ENCODE measurements at places on chromosomes 12 and 14.
A peak's percentile ranks its signal among the peaks of the same experiment; 100 is the strongest.

DNA sequence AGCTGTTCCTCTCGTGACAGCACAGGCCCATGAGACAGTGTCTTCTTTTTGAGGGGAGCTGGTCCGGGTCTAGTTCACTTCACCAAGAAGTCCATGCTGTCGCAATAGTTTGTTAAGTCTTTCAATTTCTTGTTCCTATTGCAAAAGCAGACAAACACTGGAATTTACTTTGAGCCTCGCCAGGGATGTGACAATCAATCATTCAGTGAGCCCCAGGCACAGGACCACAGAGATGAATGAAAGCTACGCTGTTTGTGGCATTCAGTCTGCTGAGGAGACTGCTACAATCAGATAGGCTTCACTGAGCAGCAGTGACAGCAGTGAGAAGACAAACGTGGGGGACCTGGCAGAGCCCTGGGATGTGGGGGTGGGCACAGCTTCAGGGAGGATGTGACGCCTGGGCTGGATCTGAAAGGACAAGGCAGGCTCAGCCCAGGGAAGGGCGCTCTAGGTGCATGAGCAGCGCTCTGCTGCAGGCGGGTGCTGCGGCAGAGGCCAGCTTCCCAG lies 35.5 kb downstream of the TCTN1 start:
- peak; percentile 70 for DNase-seq

- DNase-seq = no peak
Measured at GRCh38 chr12:11812241-11812585, 162.7 kb downstream of the ETV6 start.

DNA sequence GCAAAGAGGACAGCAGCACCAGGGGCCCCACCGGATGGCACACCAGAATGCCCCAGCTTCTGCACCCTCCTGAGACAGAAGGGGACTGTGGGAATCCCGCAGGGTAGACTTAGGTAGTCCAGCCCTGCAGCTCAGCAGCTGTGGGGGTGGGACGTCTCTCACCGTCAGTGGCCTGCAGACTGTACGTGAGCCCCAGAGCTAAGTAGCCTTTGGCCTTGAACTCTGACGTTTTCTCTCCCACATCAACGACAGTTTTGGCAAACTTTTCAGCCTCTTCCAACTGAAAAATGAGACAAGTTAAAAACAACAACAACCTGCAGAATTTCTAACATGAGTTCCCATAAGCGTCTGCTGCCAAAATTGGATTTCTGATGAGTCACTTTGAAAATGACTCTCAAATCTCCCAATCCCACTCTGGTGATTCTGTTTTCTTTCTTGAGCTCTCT lies 161.4 kb downstream of the TTC7B start:
- DNase-seq = no peak

GRCh38 chr12:106871477-106871876 lies 84.2 kb upstream of the TMEM263 start:
- DNase-seq = no peak

DNA sequence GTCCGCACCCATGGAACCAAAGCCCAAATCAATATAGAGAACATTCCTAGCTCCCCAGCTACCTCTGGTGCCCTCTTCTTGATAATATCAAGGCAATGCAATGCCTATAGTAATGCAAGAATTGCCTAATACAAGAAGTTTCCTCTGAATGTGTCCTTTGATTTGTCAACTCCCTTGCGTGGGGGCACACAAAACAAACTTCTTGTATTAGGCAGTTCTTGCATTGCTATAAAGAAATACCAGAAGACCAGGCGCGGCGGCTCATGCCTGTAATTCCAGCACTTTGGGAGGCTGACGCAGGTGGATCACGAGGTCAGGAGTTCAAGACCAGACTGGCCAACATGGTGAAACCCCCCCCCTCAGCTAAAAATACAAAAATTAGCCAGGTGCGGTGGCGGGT lies 10.4 kb upstream of the ITPK1 start:
- DNase-seq = no peak

DNA sequence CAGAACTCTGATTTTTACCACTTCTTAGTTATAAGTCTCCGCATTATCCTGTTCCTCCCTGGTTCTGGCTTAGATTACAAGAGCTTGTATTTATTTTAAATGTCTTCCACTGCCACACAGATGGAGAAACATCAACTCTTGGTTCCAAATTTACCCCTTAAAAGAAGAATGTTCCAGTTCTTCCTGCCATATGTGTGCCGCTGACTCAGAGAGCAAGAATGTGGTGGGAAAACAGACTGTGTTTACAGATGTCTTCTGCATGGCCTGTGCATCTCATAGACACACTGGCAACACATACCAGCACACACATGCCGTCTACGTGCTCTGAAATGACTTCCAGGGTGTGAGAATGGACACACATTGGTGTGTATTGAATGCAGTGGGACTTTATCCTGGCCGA lies 383.0 kb downstream of the LRIG3 start:
- DNase-seq = peak; percentile 89

- DNase-seq = no peak
Measured at GRCh38 chr12:6380141-6381121, 3.5 kb upstream of the LTBR start.
